Occipital lobe (tissue), 3 donors: ENCODE measurements at places on chromosomes 2 and 18. TPM values are rescaled to one million over a fixed set of nuclear protein-coding genes. Genes with fewer than 3 reads are reported as not detected.

GRCh38 chr2:137942037-137942832, 22.0 kb upstream of the HNMT start:
- DNase-seq, result no peak

DNA sequence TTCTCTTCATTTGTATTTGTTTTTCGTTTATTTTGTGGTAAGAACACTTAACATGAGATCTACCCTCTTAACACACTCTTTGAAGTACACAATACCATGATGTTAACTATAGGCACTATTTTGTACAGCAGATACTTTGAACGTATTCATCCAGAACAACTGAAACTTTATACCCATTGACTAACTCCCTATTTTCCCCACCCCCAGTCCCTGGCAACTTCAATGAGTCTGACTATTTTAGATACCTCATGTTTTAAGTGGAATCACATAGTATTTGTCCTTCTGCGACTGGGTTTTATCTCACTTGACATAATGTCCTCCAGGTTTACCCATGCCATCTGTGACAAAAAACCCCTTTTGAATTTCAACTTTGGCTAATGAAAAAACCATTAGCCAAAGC, 356.3 kb upstream of the CDH20 start:
- no peak for DNase-seq

GRCh38 chr2:67455219-67456142, 58.3 kb downstream of the ETAA1 start:
- no peak for DNase-seq

GRCh38 chr2:38387887-38388286, 10.8 kb upstream of the ATL2 start:
- DNase-seq, result no peak

DNA sequence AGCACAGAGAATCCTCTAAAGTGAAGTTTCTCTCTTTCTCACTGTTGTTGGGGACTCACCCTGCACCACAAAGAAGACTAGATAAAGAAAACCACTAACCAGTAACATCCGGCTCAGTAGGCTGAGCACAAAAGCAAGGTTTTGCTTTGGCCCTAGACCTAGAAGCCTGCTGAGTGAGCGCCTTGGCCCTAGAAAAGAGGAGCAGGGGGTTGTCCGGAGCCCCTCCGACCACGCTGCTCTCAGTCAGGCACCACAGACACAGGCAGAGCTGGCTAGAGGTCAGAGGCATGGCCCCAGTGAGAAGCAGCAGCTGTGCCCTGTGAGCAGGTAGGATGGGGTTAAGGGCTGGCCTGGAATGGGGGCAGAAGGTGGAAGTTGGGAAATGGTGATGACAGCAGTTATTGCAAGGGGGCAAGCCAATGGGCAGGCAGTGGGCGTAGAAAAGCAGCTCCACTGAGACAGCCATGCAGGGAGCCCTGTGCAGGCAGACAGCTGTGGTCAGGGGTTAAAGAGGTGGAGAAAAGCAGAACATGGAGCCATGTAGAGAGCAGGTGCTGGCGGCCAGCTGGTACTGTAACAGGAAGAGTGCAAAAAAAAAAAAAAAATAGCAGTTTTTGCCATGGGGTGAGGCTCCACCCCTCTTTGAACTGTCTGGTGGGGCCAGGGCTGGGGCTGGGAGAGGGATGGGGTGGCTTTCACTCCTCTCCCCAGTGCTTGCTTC, 36.9 kb upstream of the SLC14A1 start:
- DNase-seq, result no peak

GRCh38 chr18:10477121-10477862, 22.9 kb downstream of the APCDD1 start:
- no peak for DNase-seq

- no peak for DNase-seq
Observed at GRCh38 chr2:16624436-16624780, 41.2 kb downstream of the CYRIA start.

- peak; percentile 77 for DNase-seq
Observed at GRCh38 chr2:29281086-29281915, 166.1 kb downstream of the CLIP4 start.

DNA sequence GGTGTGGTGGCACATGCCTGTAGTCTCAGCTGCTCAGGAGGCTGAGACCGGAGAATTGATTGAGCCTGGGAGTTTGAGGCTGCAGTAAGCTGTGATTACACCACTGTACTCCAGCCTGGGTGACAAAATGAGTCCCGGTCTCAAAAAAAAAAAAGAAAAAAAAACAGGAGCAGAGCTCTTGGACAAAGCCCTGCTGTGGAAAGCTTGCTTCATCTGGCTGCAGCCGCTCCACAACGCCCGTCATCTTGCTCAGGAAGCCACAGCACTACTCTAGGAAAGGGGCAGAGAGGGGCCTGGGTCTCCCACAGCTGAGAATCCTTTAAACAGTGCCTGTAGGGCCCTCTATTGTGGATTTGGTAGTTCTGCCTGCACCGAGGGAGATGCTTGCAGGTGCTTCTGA, 11.0 kb downstream of the ATG4B start:
- no peak for DNase-seq

GRCh38 chr2:22957446-22957845, 427.5 kb upstream of the KLHL29 start:
- DNase-seq, result no peak

GRCh38 chr2:74532222-74532621, 2.5 kb downstream of the HTRA2 start:
- no peak for DNase-seq

GRCh38 chr2:151827564-151828142, 568 bp downstream of the ARL5A start:
- DNase-seq, result no peak

- no peak for DNase-seq
Observed at GRCh38 chr2:177429688-177430325, 37.2 kb downstream of the AGPS start.

The RNF125 gene
- 1.1 TPM for total RNA-seq

The ALPP gene
- total RNA-seq, result not detected

The HTR2B gene
- 0.62 TPM for total RNA-seq

The CRACDL gene
- 2.3 TPM for total RNA-seq

The BUB1 gene
- total RNA-seq, result 7.8 TPM

The OTOS gene
- 0.94 TPM for total RNA-seq
